ENCODE measurements at places on chromosomes 5 and 9.

GRCh38 chr5:83340511-83340918 lies 131.0 kb upstream of the VCAN start:
- DNase-seq, result no peak

DNA sequence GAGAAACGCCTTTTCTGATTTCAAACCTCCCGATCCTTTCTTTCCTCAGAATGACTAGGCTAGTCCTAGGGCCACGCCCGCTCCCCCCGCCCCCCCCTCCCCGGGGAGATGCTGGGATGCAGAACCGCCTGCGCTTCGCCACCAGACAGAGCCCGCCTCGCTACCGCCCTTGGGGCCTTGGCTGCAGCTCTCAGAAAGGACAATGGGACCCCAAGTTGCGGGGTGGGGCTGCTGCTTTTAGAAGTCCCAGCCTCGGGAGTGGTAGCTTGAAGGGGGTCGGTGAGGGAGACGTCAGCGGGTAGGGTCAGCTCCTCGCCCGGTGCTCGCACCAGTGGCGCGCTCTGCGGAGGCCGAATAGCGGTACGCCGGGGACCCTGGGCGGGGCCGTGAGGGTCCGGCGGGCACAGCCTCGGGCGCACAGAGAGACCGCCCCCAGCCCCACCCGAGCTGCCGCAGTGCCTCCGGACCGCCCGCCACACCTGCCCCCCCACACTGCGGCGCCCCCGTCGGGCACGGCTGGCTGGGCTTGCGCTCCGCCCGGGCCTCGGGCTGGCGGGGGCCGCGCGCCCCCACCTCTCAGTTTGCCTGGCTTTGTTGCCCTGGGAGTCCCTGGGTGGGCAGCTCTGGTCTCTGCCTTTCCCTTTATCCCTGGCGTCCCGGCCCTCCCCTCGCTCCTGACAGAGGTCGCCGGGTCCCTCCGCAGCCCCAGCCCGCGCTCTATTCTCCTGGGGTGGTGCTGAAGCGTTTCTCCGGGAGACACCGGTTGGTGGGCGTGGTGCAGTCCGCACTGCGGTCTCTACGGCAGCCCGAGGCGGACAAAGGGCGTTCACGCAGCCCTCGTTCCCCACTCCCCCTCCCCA lies 1.2 kb downstream of the MAP1B start:
- peak; percentile 67 for DNase-seq

DNA sequence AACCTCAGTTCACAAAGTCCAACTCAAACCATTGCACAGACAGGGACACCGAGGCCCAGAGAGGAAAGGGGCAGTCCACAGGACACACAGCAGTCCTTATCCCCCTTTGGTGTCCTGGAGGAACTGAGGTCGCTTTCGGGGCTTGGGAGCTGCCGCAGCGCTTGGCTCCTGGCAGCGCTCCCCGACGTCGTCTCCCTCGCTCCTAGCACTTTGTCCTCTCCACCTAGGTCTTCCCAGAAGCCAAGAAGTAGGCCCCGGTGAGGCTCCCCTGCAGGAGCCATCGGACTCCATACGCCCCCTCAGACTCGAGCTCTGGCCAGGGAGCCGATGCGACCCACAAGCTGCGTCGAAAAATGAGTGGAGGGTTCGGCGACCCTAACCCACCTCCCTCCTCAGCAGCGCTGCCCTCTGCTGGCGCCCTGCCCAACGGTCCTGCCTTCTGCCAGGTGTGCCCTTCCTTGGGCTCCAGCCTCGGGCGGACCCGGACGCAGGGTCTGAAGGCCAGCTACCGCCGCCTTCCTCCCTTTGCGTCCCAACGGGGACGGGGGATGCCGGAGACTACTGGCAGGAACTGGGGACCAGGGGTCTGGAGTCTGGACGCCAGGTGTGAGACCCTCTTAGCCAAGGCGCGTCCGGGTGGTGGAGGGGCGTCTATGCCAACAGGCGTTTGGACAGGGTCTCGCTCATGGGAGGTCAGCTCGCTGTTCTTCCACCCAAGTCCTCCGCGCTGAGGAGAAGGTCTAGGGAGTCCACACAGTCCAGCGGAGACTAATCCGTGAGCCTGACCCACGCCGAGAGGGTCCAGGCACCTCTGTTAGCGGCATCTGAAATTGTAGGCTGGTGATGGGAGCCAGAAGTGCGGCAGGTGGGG lies 2.1 kb upstream of the PRDM12 start:
- DNase-seq, result no peak

GRCh38 chr5:104016646-104017045 lies 454.1 kb upstream of the NUDT12 start:
- DNase-seq, result no peak

- DNase-seq, result no peak
Observed at GRCh38 chr5:1975406-1975715, 92.6 kb upstream of the IRX4 start.

GRCh38 chr5:4207486-4207885 lies 611.9 kb downstream of the IRX1 start:
- no peak for DNase-seq

- DNase-seq, result no peak
Observed at GRCh38 chr5:157479166-157479565, 19.2 kb downstream of the NIPAL4 start.

- DNase-seq, result no peak
Observed at GRCh38 chr9:110828264-110828663, 159.7 kb downstream of the MUSK start.

DNA sequence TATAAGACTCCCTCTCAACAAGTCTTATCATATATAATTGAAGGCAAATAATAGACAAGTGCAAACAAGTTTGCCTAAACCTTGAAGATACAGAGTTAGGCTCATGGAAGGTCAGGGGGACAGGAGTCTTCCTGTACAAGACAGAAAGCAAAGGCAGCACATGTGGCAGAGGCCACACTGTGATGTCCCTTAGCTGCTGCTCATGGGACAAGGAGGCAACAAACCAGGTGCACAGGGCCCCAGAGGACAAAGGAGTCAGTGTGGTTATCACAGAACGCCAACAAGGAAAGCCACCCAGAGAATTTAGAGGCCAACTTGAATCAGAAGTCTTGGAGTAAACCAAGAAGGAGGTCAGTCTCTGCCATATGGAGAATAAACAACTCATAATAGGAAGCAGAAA lies 444.8 kb downstream of the SPOCK1 start:
- no peak for DNase-seq

DNA sequence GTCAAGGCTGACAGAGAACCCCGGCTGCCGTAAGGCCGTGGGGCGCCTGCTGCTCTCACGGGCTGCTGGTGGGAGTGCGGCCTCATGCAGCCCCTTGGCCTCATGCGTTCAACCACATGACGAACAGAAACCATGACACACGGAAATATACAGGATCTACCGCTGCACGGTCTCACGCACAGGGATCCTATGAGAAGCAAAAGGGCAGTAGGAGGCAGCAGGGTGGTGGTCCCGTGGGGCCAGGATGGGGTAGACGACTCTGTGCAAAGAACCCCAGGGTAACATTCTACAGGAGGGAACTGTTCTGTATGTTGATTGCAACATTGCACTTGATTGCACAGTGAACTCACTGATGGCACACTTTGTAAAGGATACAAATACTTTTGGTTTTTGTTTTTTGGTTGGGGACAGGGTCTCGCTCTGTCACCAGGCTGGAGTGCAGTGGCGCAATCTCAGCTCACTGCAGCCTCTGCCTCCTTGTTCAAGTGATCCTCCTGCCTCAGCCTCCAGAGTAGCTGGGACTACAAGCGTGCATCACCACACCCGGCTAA lies 51.6 kb downstream of the NACC2 start:
- DNase-seq, result no peak

- DNase-seq, result no peak
Observed at GRCh38 chr9:133945977-133946753, 46.0 kb downstream of the VAV2 start.

- DNase-seq, result no peak
Observed at GRCh38 chr5:133947431-133947841, 21.0 kb downstream of the C5orf15 start.

- no peak for DNase-seq
Observed at GRCh38 chr5:178671602-178672144, 44.8 kb upstream of the CLK4 start.

DNA sequence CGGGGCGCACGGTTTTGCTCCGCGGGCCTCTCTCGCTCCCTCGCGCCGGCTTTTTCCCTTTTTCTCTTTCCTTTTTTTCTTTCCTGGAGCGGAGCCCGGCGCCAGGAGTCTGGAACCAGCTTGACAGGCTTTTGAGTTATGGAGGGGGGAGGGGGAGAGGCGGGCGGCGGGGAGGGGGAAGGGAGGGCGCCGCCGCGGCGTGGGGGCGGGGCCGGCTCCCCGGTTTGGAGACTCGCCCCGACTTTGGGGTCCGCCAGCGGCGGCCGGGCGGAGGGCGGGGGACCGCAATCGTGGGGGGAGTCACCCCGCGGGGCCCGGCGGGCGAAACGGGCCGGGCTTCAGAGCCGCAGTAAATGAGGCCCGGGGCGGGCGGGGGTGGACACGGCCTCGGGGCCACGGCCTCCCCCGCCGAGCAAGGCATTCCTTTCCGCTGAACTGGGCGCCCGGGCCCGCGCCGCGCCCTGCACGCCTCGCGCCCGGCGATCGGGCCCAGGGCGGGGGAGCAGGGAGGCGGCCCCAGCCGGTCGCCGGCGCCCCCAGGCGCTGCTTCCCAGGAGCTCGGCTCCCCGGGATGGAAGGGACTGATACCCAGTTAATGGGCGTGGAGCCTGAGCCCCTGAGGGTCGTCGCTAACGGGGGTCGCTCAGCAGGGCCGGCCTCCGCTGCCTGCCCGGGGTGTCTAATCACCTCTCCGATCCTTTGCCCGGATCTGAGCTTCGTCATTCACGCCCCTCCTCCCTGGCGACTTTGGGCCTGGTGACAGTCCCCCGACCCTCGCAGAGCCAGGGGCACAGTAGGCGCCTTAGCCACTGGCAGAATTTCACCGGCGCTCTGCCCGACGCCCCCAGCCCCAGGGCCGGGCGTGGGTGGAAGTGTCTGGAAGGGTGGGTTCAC lies 138.1 kb downstream of the C9orf50 start:
- DNase-seq, result no peak
